ENCODE measurements at places on chromosomes 1 and 21. TPM values are rescaled to one million over a fixed set of nuclear protein-coding genes. Genes with fewer than 3 reads are reported as not detected.

BACE2 gene
- 17.6 TPM for polyA plus RNA-seq

SPRR2F gene
- polyA plus RNA-seq: 0.94 TPM

- DNase-seq: no peak
Measured at GRCh38 chr1:29577512-29577911, 341.2 kb downstream of the PTPRU start.

SHE gene
- 7.6 TPM for polyA plus RNA-seq

GRCh38 chr1:106798991-106799390, 257.5 kb upstream of the PRMT6 start:
- DNase-seq: no peak

Data from thymus (tissue), 14 donors.